ENCODE measurements at places on chromosomes 12 and 14. TPM values are rescaled to one million over a fixed set of nuclear protein-coding genes. Genes with fewer than 3 reads are reported as not detected.
A peak's percentile ranks its signal among the peaks of the same experiment; 100 is the strongest.

- no peak overlapping the region for H3K27ac ChIP-seq
- no peak for DNase-seq
- peaks cover 33% of the 10 kb centered on the region for H3K4me1 ChIP-seq
- H3K27me3 ChIP-seq: peaks cover 12% of the 10 kb centered on the region
These were observed 16.0 kb upstream of the KRT86 start for GRCh38 chr12:52258335-52258901.

DNA sequence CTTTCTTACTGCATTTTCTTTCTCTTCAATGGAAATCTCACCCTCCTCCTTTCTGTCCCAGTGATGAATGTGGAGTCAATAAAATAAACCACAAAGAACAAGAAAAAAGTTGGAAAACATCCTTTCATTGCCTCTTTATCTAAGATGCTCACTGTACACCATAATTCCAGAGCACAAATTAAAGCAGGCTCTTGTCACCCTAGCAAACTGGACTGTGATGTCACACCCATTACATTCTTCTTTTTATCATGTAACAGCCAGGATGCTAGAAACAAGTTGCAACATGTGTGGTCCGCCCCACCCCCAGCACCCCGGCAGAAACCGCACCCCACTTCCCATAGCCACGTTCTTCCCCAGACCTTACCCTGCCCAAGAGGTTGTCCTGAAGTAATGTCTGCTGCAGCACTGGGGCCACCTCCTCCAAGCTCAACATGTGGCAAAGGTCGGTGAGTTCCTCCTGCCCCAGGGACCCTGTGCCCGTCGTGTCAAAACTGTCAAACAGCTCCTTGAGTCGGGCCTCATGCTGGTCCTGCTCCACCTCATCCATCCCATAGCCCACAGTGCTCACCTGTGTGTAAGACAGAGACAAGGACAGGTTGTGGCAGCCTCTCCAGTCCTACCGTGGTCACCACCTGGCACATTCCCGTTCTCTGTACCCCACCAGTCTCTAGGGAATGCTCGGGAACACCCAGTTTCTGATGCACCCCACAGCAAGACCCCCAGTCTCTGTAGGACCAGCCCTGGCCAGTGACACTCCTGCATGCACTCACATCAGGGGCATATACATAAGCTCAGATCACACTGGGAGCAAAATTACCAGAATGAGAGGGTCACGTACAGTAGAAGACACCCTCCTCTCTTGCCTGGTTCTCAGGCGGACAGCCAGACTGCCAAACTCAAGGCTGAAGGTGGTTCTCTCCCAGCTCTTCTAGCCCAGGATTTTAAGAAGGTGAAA, 9.2 kb downstream of the NIN start:
- no peaks in the 10 kb centered on the region for H3K27me3 ChIP-seq
- no peak overlapping the region for H3K27ac ChIP-seq
- DNase-seq: no peak
- no peak overlapping the region for H3K4me3 ChIP-seq
- H3K4me1 ChIP-seq: no peaks in the 10 kb centered on the region
- no peaks in the 10 kb centered on the region for H3K36me3 ChIP-seq

DNA sequence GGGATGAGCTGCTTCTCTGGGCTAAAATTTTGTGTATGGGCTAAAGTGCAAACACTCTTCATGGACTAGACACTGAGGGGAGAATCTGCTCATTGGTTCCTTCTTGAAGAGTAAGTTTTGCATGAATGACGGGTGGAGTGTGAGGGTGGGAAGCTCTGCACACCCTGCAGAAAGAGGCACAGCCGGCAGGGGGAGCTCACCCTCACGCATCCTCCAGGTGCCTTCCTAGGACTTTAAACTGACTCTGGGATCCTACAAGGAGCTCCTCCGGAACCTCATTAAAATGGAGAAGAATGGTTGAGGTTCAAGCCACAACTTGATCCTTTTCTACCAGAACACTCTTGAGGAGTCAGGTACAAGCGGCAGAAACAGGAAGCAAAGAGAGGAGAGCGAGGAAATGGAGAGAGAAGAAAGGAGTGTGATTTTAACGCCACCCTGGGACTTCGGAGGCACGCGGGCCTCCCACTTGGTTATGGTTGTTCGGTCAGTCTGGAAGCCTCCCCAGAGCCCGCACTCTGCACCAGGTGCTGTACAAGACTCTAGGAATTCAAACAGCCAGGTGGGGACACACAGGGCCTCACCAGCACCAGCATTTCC, 87.5 kb downstream of the SETD3 start:
- H3K4me3 ChIP-seq: no peak overlapping the region
- no peak overlapping the region for H3K27ac ChIP-seq
- peaks cover 13% of the 10 kb centered on the region for H3K36me3 ChIP-seq
- H3K27me3 ChIP-seq: no peaks in the 10 kb centered on the region
- DNase-seq: peak; percentile 63

GRCh38 chr12:121499929-121500793, 80.7 kb downstream of the KDM2B start:
- no peaks in the 10 kb centered on the region for H3K27me3 ChIP-seq
- peak; percentile 85 for DNase-seq
- H3K4me3 ChIP-seq: no peak overlapping the region

GRCh38 chr14:57963071-57963470, 97.2 kb upstream of the SLC35F4 start:
- no peak overlapping the region for H3K4me3 ChIP-seq
- H3K27ac ChIP-seq: no peak overlapping the region
- no peaks in the 10 kb centered on the region for H3K36me3 ChIP-seq
- peaks cover 63% of the 10 kb centered on the region for H3K27me3 ChIP-seq
- no peaks in the 10 kb centered on the region for H3K4me1 ChIP-seq

GRCh38 chr12:31594681-31595080, 3.7 kb upstream of the DENND5B start:
- H3K4me3 ChIP-seq: no peak overlapping the region
- peaks cover 19% of the 10 kb centered on the region for H3K36me3 ChIP-seq
- no peak overlapping the region for H3K27ac ChIP-seq

DNA sequence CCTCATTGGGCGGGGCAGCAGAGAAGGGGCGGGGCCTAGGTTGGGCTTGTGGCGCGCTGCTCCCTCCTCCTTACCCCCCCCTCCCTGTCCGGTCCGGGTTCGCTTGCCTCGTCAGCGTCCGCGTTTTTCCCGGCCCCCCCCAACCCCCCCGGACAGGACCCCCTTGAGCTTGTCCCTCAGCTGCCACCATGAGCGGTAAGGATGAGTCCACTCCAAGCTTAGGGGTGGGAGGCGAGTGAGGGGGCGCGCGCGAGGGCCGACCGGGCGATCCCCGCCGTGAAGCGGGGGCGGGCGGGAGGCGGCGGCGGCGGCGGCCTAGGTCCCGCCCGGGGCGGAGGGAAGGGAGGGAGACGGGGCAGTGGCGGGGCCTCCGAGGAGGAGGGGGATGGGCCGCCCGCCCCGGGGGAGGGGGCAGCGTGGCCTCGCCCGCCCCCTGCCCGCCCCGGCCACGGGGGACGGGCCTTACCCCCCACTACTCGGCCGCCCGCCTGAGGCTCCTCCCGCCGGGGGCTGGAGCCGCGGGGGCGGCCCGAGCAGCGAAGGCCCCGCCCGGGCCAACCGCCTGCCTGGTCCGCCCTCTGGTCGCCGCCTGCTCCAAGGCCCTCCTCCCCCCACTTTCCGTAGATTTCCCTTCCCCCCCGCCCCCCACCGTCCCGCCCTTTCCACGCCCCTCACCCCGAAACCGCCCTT, at the start of gene SP1:
Gene SP1 (plus strand): TSS at position 73 of the 690 bp plus-strand sequence. CDS start 116 bp downstream, at position 189.
- no peaks in the 10 kb centered on the region for H3K27me3 ChIP-seq
- H3K36me3 ChIP-seq: peaks cover 48% of the 10 kb centered on the region
- DNase-seq: peak; percentile 89
- peak within 1 kb of the TSS; percentile 76 for H3K27ac ChIP-seq
- no peak within 1 kb of the TSS for H3K4me3 ChIP-seq

DNA sequence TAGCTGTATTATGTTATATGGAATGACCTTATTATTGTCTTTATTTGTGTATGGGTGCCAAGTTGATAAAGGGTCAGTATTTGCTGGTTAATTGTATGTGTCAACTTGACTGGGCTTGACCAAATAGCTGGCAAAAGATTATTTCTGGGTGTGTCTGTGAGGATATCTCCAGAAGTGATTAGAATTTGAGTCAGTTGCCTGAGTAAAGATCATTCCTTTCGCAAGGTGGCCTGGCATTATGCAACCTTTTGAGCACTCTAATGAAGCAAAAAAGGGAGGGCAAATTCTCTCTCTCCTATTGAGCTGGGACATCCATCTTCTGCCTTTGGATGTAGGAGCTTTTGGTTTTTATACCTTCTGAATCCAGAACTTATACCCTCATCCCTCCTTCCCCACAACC, 82.2 kb downstream of the ATXN7L3B start:
- H3K4me1 ChIP-seq: no peaks in the 10 kb centered on the region
- H3K27me3 ChIP-seq: no peaks in the 10 kb centered on the region
- no peaks in the 10 kb centered on the region for H3K36me3 ChIP-seq
- H3K27ac ChIP-seq: no peak overlapping the region

- DNase-seq: peak; percentile 70
- peaks cover 22% of the 10 kb centered on the region for H3K36me3 ChIP-seq
- peak overlapping the region; percentile 60 for H3K4me3 ChIP-seq
- peaks cover 76% of the 10 kb centered on the region for H3K4me1 ChIP-seq
These were observed 8.8 kb downstream of the SUSD6 start for GRCh38 chr14:69620211-69620611.

DNA sequence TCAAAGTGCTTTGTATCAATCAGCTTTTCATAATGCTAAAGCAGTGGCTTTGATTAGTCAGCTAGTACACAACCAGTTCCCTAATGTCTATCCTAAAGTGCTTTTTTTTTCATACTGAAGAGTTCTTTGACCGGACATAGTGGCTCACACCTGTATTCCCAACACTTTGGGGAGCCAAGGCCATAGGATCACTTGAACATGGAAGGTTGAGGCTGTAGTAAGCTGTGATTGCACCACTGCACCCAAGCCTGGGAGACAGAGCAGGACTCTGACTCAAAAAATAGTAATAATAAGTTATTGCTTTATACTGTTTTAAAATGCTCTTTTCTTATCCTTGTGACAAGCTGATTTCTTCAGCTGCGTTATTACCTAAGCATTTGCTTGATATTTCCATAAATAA, 154.6 kb upstream of the AEBP2 start:
- no peak for DNase-seq
- H3K36me3 ChIP-seq: peaks cover 19% of the 10 kb centered on the region
- H3K4me3 ChIP-seq: no peak overlapping the region
- no peak overlapping the region for H3K27ac ChIP-seq

- H3K4me1 ChIP-seq: no peaks in the 10 kb centered on the region
- no peaks in the 10 kb centered on the region for H3K36me3 ChIP-seq
- no peak overlapping the region for H3K27ac ChIP-seq
- DNase-seq: no peak
- no peak overlapping the region for H3K4me3 ChIP-seq
These were observed 252.8 kb downstream of the TMEM117 start for GRCh38 chr12:44088647-44089046.

DNA sequence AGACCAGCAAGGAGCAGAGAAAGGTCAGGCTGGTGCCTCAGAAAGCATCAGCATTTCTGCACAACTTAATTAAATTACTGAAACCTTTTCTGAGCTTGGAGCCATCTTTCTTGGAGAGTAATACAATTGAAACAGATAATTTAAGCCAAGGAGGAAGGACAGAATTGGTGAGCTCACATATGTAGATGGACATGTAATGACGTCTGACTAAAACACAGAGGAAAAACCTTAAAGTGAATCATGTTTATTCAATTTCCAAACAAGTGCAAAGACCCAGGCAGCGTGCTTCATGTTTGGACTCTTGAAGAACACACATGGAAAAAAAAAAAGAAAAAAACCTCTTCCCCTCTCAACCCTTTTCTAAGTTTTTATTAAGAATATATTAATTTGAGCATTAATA, 19.0 kb downstream of the SUSD6 start:
- no peaks in the 10 kb centered on the region for H3K36me3 ChIP-seq
- H3K4me3 ChIP-seq: no peak overlapping the region
- DNase-seq: no peak
- no peaks in the 10 kb centered on the region for H3K27me3 ChIP-seq
- H3K4me1 ChIP-seq: peaks cover 42% of the 10 kb centered on the region

DNA sequence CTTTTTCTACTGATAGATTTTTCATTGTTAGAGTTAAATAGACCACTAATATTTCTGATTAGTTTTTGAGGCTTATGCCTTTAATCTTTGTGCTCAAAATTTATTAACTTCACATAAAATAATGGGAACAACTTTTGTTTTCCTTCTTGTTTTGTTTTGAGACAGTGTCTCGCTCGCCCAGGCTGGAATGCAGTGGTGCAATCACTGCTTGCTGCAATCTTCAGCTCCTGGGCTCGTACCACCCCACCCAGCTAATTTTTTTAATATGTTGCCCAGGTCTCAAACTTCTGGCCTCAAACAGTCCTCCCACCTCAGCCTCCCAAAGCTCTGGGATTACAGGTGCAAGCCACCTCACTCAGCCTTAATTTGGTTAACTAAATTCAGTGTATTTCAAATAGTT, 16.8 kb downstream of the SCFD1 start:
- H3K27me3 ChIP-seq: no peaks in the 10 kb centered on the region
- no peak overlapping the region for H3K27ac ChIP-seq
- H3K4me1 ChIP-seq: no peaks in the 10 kb centered on the region
- no peak overlapping the region for H3K4me3 ChIP-seq

- H3K27me3 ChIP-seq: peaks cover 71% of the 10 kb centered on the region
- no peak overlapping the region for H3K4me3 ChIP-seq
- DNase-seq: no peak
- no peaks in the 10 kb centered on the region for H3K4me1 ChIP-seq
These were observed 60.6 kb downstream of the SPRING1 start for GRCh38 chr12:116677202-116677661.

DNA sequence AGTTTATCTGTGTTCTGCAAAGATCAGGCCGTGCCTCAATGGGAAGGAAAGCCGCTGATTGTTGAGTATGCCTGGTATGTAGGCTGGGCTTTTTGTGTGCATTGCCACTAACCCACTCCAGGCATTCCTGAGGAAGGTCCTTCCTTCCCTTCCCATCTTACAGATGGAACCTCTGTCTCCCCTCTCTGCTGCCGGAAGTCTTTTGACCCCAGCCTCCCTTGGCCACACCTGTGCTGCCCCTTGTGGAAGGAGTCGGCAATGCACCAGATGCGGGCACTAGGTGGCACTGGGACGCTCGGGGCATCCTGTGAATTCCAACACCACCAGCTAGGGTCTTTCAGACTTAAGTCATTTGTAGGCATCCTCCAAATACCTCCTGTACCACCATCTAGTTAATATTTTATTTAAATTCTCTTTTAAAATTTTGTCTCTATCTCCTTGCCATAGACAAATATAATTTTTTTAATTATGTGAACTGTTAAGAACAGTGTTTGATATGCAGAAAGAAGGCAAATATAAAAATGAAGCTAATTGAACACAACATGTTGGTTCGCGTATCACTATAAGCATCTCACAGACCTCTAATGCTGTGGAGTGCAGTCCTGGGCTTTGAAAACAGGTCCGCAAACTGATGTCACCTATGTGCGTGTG, 99.6 kb downstream of the RIN3 start:
- no peak overlapping the region for H3K4me3 ChIP-seq
- peaks cover 8% of the 10 kb centered on the region for H3K4me1 ChIP-seq
- H3K36me3 ChIP-seq: peaks cover 7% of the 10 kb centered on the region
- DNase-seq: peak; percentile 57
- H3K27ac ChIP-seq: no peak overlapping the region

GRCh38 chr14:91935586-91935985, 11.9 kb downstream of the FBLN5 start:
- peaks cover 38% of the 10 kb centered on the region for H3K27me3 ChIP-seq
- H3K4me3 ChIP-seq: no peak overlapping the region
- no peak for DNase-seq
- no peaks in the 10 kb centered on the region for H3K36me3 ChIP-seq

Gene STXBP6
- 7.9 TPM for total RNA-seq

Gene SCARB1
- 51.6 TPM for total RNA-seq

Gene MGST1
- total RNA-seq: 354 TPM

Gene SLC35F4
- total RNA-seq: not detected

Gene NOS1
- not detected for total RNA-seq

Gene ACRBP
- 4.1 TPM for total RNA-seq

All from Calu3 (cell line).